Activated B cell treated with CpG ODN at 0.5 μM for 24 hours (primary cell): ENCODE measurements at places on chromosomes 6 and 20.

- no peak for DNase-seq
Observed at GRCh38 chr6:18835976-18836375, 448.8 kb downstream of the RNF144B start.

GRCh38 chr6:160791981-160792418 is 90.0 kb downstream of the PLG start:
- DNase-seq, result no peak

DNA sequence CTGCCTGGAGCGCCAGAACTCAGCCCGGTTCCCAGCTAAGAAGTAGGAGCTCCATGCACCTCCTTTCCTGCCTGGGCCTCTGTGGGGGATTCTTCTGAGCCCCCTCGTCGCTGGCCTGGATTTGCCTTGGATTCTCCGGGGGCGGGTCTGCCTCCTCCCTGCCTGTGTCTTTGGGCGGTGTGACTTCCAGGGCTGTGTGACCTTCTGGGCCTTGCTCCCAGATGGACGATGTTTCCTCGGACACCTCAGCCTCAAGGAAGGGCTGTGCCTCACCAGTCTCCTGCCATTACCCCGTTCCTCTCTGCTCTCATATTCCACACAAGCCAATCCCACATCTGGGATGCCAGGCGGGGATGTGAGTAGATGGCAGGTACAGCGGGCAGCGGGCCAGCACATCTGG is 76.8 kb downstream of the ERMARD start:
- DNase-seq, result no peak

DNA sequence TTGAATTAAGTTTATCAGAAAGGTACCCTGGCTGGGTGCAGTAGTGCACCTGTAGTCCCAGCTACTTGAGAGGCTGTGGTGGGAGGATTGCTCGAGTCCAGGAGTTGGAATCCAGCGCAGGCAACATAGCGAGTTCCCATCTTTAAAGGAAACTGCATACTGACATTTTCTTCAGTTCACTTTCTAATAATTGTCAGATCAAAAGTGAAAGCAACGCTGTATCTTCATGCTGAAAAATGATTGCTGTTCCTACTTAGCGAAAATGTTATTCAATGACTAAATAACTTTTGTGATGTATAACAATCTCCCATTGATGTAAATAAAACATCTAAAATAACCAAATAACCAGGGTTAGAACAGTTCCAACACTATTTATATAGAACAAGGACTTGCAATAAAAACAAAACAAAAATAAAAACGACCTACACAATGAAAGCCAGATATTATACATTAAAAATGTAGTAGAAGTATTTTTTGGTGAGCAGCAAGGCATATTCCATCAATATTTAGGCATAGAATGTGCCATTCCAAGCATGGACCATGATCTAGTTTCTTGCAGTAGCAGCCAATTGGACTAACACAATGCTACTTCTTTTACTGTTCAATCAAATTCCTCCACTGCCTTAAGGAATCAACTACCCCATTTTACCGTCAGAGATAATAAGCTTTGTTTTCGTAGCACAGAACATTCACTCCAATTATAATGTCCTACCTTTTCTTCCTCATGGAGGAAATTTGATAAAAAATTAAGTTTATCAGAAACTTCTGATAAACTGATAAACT is 1.5 kb downstream of the LATS1 start:
- DNase-seq, result no peak
